ENCODE measurements at places on chromosomes 7 and 10.
A peak's percentile ranks its signal among the peaks of the same experiment; 100 is the strongest.

- DNase-seq = no peak
Observed at GRCh38 chr7:56077681-56078080, 13.6 kb downstream of the SUMF2 start.

GRCh38 chr10:42836771-42837468 is 54.3 kb downstream of the BMS1 start:
- no peak for DNase-seq

GRCh38 chr10:99389729-99390480 is 40.5 kb downstream of the GOT1 start:
- DNase-seq = no peak

GRCh38 chr7:134505856-134506255 is 21.5 kb upstream of the AKR1B10 start:
- DNase-seq = no peak

DNA sequence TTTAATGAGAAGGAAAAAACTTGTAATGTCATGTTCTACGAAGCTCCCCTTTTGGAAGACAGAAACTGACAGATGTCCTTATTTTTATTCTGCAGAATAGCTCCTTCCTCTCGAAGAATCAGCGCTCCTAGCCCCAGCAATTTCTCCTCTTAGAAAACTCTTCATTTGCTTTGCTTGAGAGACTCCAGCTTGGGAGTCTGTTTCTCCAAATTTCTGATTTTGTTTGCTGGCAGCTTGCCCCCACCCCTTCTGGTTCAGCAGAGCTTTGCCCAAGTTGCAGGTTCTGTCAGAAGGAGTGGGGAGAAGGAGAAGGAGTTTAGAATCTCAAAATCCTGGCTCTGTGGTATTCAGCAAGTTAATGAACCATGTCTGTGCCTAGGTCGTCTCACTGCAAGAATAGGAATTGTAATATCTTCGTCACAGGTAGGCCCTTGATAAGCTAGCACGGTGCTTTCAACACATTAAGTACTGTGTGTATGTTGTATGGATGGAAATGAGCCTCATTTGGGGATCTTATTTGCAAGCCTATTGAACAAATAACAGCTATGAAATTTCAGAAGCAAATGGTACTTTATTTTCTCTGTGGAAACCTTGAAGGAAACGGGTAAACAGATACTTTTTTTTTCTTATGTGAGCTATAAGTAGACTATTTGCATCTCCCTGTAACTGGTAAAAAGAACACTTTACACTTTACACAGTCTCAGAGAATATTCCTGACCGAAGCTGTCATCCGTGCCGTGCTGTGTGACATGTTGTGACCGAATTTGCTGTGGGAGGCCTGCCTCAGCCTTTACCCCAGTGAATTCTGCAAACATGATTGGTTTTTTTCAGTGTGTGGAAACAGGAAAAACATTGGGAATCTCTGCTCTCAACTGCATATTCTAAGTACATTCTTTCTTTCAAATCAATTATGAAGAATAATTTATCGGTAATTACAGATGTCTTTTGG is 290.9 kb downstream of the CAMK1D start:
- no peak for DNase-seq

DNA sequence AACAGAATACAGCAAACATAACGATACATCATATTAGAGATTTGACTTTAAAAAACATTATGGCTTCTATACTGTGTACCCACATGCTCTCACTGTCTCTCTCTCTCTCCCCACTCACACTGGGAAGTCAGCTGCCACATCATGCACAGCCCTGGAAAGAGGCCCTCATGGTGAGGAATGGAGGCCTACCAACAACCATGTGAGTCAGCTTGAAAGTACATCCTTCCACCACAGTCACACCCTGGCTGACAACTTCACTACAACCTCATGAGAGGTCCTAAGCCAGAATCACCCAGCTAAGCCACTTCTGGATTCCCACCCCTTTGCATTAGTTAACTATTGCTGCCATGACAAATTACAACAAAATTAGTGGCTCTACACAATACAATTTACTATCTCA is 23.3 kb upstream of the GPR22 start:
- peak; percentile 44 for DNase-seq

DNA sequence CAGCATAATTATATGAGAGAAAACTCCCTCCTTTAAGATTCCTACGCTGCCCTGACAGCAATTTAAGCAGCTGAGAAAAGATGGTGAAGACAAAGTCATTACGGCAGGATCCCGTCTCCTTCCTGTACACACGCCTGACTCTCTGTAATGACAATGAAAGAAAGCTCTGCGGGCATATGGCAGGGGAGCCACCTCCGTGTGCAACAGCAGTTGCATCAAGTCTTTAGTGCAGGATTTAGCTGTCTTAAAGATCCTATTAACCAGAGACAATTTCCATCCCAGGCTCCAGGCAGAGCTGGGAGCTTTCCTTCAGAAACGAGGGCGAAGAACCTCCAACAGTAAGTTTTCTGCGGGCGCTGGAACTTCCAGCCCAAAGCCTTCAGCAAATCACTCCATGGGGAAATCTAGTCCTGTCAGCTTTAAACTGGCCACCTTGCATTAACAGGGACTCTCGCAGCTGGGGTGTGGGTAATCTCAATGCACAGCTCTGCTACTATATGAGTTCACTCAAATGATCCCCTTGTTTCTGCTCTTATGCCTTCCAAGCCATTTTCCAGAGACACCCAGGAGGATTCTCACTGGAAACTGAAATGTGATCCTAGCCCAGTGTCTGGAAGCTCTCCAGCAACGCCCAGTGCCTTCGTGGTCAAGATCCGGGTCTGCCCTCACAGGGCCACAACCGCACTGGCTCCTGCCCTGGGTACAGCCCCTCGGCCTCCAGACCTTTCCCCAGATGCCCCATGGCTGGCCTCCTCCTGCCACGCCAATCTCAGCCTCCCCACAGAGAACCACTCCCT is 74.9 kb downstream of the CTBP2 start:
- no peak for DNase-seq

DNA sequence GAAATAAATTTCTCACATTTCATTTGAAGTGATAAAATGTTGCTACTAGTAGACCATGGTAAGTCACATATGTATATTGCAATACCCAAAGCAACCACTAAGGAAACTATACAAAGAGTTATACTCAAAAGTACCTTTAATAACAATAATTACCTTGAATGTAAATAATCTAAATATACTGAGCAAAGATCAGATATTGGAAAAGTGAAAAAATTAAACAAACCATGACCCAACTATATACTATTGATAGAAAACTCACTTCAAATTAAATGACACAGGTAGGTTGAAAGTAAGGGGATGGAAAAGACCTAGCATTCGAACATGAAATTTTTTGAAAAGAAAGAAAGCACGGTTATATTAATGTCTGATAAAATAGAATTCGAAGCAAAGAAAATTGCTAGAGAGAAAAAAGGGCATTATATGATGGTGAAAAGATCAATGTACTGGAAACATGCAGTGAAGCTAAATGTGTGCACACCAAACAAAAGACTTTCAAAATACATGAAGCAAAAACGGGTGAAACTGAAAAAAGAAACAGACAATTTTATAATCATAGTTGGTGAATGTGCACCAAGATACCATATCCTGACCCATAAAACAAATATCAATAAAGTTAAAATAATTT is 29.1 kb downstream of the TFPI2 start:
- DNase-seq = no peak

DNA sequence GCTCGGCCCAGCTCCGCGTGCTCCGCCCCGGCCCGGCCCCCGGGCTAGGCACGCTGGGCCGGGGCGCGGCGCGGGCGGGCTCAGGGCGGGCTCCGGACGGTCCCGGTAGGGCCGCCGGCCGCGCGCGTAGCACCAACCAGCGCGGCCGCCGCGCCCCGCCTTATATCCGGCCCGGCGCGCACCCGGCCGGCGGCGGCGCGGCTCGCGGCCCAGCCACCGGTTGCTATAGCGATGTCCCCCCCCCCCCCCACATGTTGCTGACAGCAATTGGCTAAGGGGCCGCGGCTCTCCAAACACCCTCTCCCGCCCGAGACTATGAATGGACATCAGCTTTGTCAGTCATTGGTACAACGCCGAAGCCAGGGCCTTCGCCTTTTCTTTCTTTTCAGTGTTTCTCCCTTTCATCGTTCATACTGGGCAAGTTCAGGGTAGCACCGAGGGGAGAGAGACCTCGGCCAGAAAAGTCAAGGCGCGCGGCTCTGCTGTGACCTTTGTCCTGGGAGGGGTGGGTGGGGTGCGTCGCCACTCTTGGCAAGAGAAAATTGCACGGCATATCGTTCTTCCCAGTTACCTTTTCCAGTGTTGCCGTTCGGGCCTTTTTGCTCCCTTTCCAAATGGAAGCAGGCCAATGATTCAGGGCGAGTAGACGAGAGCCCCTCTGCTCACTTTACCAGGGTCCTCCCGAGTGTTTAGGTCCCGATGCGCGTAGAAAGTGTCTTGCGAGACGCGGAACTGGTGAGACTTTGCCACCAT is 354.2 kb downstream of the DNAJB6 start:
- peak; percentile 14 for DNase-seq

DNA sequence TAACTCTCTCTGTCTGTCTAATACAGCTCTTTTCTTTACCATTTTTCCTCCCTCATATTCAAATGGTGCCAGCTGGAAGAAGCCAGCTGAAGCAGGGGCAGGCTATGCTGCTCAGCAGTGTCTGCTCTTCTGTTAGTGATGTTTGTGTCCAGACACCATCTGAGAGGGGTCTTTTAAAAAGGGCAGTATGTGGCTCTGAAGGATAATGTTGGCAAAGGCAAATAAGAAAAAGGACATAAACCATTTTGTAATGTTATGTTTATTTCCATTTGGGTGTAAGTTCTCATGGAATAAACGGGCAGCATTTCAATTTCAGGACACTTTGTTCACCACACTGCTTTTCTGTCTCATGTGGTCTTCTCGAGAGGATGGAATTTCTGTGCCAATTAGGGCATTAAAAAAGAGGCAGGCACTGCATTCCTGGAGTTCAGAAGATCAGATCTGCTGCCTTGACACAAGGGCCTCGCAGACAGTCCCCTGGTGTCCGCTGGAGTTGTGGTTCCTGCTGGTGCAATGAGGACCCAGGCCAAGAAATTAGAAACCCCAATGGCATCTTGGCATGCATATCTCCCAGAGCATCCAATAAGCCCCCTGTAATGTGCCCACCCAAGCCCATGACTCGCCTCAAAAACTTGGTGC is 109.0 kb upstream of the ELMO1 start:
- no peak for DNase-seq

GRCh38 chr7:7761974-7762779 is 43.8 kb upstream of the RPA3 start:
- peak; percentile 41 for DNase-seq

GRCh38 chr10:110074758-110075671 is 67.2 kb downstream of the ADD3 start:
- DNase-seq = no peak

DNA sequence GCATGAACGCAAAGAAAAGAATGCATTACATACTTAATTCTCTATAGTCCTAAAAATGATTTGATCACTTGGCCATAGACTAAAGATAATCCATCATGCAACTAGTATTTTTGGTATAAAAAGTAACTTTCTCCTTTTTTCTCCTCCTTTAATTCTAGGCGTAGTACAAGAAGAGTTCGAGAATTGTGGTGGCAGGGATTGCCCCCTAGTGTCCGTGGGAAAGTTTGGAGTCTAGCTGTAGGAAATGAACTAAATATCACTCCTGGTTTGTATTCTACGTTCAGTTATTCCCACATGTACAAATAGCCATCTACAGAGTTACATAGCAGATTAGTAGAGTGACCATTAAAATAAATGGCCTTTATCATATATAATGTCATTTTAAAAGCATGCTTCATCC is 45.5 kb upstream of the HELLS start:
- DNase-seq = no peak

DNA sequence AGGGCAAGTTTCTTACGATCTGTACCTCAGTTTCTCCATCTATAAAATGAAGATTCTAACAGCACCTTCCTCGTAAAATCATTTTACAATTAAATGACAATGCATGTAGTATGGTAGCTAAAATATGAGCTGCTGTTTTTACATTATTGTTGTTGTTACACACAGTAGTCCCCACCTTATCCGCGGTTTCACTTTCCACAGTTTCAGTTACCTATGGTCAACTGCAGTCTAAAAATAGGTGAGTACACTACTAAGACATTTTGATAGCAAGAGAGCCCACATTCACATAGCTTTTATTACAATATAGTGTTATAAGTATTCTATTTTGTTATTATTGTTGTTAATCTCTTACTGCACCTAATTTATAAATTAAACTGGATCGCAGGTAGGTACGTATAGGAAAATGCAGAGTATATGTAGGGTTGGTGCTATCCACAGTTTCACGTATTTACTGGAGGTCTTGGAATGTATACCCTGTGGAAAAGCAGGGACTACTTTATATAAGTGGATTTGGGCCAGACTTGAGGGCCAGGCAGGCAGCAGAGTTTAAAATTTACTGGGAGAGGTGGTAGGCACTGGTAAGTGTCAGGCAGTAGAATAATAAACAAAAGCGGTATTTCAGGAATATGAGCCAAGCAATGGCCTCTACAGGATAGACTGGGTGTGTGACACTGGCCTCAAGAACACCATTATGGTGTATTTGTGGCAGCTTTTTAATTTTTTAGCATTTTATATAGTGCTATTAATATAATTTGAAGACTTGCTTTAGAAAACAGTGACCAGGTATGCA is 10.2 kb downstream of the DNMBP start:
- DNase-seq = no peak

DNA sequence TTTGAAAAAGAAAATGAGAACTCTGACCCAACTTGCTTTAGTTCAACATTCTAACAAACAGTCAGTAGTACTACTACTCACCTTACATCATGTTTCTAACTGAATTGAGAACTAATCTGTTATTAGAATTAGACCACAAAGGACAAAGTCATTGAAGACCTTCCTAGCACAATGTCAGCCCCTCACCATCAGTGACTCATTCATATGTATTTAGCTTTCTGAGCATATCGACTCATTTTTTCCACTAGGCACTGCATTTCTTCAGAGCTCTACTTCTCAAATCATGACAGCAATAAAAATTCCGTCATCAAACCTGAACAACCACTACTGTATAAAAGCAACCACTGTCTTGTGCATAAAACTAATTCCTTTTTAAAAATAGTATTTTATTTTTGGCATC is 4.4 kb upstream of the LRRN3 start:
- peak; percentile 73 for DNase-seq

DNA sequence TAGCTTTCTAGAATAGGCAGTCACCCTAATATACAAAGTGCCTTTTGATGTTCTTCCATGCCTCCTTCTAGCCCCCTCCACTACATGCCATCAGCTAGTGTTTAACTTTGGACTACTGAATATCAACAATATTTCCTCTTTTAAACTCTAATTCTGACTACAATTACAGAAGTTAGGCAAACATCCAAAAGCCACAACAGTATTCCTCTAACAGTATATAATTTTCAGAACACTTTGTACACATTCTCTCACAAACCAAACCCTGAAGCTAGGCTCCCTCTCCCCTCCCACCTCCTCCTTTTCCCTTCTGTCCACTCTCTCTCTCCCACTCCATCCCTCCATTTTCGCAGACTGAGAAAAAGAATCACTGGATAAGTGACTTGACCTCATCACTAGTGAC is 59.7 kb downstream of the CPEB3 start:
- no peak for DNase-seq

DNA sequence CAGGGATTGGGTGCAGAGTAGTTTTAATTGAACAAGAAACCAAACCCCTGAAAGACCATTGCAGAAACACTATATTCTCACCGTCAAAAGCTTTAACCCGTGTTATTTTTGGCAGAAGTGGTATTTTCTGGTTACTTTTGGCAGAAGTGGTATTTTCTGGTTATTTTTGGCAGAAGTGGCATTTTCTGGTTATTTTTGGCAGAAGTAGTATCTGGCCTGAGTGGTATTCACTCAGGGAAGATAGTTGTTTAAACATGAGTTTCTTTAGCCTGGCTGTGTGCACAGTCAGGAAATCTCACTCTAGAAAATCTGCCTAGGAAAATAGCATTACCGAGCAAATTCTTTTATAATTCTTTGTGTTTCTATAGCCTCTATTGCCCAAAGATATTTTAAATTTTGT is 322.7 kb downstream of the GFRA1 start:
- no peak for DNase-seq
